Stimulated activated CD8-positive, alpha-beta memory T cell treated with anti-CD3 and anti-CD28 coated beads, Interleukin-4, amount 100 ng/mL, for 1 hour (primary cell): ENCODE measurements at places on chromosomes 2 and 18.

DNA sequence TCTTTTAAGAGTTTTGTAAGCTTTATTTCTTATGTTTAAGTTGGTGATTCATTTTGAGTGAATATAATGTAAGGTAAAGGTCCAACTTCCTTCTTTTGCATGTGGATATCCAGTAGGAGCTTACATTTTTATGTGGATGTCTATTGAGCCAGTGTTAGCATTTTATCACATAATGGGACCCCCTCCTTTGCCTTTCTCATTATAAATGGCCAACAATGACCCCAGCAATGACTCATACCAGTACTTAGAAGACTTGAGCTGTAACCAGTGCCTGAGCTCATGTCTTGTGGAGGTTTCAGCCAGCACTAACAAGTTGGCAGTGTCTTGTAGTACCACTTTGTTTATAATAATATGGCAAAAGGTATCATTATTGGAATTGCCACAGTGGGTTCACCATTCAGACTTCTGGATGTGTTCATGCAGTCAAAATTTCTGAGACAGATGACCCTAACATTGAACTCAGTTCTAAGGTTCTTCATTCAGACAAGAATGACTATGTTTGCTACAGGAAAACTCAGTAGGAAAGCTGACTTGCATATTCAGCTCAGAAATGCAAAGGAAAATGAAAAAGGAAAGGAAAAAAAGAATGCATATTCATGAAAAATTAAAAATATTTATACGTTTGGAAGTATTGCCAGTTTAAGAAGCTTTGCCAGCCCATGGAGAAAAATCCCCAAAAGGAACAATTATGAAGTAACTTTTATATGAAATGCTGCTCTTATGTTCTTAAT lies 41.0 kb downstream of the CDKL4 start:
- DNase-seq, result no peak

- no peak for DNase-seq
Measured at GRCh38 chr18:24630346-24630880, 170.0 kb downstream of the HRH4 start.

GRCh38 chr2:196268538-196269338 lies 97.4 kb upstream of the STK17B start:
- DNase-seq, result no peak

GRCh38 chr2:141569941-141570340 lies 560.9 kb downstream of the LRP1B start:
- DNase-seq, result no peak

DNA sequence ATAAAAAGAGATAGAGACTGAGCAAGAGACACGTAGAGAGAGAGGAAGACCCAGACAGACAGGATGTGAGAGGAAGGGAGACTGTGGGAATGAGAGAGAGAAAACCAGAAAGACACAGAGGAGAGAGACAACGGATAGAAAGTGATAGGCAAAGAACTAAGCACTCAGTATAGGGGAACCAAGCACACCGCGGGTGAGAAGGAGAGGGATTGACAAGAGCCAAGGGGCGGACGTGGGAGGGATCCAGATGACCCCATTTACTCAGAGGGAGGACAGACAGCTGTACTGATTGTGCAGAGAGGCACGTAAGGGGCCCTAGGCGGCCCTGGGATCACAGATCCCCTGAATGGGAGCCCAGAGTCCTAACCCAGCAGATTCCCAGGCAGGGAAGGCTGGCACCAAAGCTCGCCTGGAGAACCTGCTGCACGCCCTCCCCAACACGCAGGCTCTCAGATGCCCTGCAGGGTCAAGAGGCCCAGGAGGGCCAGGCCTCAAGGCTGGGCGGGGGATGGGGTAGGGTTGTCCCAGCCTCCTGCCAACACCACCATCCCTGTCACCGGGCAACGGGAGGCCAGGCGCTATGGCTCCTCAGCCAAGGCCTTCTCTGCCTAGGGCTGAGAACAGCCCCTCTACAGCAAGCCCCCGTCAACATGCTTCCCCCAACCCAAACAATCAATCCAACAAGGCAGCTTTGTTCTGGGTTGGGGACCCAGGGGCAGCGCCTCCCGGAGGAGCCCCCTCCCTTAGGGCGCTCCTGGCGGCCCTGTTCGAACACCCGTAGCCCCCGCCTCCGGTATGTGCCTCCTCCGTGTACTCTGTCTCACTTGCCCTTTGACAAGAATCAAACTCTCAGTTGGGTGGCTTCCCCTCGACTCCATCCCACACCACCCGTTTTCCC lies 579 bp downstream of the LOXL3 start:
- DNase-seq, result no peak

DNA sequence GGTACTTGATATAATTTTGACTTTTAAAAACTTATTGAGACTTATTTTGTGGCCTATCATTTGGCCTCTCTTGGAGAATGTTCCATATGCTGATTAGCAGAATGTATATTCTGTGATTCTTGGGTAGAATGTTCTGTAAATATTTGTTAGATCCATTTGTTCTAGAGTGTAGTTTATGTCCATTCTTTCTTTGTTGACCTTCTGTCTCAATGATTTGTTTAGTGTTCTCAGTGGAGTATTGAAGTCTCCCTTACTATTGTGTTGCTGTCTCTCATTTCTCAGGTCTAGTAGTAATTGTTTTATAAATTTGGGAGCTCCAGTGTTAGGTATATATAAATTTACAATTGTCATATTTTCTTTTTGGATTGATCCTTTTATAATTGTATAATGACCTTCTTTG lies 349.6 kb upstream of the CWC22 start:
- no peak for DNase-seq

GRCh38 chr2:238251331-238251730 lies 11.5 kb upstream of the HES6 start:
- DNase-seq, result no peak

DNA sequence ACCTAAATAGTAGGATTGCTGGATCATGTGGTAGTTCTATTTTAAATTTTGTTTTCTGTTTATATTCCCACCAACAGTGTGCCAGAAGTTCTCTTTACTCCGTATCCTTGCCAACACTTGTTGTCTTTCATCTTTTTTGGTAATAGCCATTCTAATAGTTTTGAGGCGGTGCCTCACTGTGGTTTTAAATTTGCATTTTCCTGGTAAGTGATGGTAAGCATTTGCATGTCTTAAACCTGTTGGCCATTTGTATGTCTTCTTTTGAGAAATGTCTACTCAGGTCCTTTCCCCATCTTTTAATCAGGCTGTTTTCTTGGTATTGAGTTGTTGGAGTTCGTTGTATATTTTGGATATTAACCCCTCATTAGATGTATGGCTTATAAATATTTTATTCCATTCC lies 51.6 kb downstream of the REL start:
- no peak for DNase-seq

DNA sequence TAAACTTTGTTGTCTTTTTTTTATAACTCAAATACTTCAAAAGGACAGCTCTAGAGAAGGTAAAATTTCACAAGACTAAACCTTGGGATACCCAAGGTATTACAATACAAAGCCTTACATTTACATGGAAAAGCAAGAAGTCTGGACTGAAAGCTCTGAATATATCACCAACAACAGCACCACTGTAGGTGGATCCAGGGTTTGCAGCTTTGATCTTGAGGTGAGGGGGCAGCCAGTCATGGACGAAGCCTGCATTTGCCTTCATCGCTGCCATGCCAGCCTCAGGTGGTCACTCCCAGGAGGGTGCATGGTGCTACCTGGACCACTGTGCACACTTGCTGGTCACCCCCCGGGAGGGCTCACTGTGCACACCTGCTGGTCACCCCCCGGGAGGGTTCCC lies 36.6 kb downstream of the RBFA start:
- no peak for DNase-seq

- DNase-seq, result no peak
Measured at GRCh38 chr2:173090973-173091660, 15.5 kb downstream of the MAP3K20 start.

DNA sequence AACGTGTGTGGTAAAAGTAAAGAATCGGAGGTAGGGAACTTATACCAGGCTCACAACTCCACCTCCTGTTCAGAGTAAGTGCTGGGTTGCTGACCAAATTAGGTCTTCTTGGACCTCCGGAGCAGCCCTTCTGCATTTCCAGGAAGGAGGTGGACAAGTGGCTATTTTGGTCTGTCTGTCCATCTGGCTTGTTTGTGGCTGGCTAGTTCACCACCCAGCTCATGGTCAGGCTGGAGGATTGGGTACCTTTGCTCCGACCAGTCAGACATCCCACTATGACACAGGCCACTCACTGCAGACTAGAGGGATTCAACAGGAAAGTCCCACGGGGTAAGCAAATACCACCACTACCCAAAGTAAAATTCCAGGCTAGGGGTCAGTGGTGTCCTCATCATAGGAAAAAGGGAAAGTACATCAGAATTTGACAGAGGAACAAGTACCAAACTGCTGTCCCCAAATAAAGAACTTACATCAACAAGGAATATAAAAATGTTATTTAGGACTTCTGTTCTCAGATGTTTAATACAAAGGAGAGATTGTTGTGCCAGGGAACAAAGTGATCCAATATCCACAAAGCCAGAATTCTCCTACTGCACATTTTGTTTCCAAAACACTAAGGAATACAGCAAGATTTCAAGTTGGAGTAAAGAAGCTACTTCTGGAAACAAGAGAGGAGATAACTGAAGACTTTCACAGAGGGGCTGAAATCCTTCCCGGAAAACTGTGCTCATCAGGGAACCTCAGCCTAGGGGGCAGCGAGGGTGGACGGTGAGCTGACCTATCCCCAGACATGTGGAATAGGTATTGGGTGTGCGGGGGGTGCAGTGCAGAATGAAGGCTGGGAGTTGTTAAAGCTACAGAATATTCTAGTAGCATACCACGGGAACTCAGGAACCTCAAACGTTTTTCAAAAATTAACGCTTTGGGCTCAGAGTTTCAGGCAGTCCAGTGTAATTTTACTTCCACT lies 56.9 kb downstream of the BCL2 start:
- DNase-seq, result no peak

GRCh38 chr2:141498561-141498960 lies 632.3 kb downstream of the LRP1B start:
- no peak for DNase-seq

GRCh38 chr2:75820693-75821092 lies 110.0 kb upstream of the GCFC2 start:
- DNase-seq, result no peak

GRCh38 chr2:227774011-227774624 lies 28.4 kb downstream of the SCYGR8 start:
- DNase-seq, result no peak

DNA sequence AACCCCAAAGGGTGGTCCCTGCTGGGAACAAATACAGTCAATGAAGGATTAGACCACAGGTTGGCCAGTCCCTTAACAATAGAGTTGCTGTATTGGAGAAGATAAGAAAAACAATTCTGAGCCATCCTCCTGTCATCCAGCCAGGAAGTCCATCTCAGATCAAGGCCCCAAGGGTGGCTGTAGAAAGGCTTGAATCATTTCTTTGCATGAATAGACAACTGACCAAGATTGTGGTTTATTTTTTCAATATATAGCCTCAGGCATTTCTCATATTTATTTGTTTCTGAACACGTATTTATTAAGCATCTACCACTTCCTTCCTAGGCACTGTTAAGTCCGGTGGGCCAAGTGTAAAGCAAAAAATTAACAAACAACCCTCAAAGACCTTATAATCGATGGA lies 274.4 kb upstream of the SLC14A2 start:
- DNase-seq, result no peak

- DNase-seq, result no peak
Measured at GRCh38 chr2:102893870-102894269, 132.0 kb downstream of the TMEM182 start.

DNA sequence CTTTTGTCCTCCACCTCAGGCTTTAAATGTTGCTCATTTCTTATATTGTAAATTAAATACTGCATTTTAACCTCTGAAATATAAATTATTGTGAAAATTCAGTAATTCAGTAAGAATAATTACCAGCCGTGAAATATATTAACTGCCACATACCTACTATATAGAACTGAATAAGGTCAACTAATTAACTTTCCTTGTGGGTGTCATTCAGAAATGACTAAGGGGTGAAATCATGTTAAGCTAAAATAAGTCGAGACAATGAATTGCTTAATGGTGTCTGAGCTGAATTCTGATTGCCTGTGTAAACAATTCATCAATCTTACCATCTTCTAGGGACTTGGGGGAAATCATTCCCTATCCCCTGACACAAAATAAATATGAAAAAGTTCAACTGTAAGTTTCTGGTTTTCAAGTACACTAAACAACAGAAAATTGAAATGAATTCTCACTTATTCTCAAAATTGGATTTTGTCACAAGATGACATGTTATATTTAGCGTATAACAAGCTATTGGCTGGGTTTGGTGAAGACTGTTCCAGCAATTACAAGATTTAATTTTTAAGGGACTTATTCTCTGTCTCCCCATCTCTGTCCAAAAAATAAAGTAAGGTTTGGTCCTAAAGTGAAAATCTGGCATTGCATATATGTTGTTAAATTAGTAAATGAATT lies 255.1 kb downstream of the METTL4 start:
- DNase-seq, result no peak
